Adrenal gland (tissue), 19 donors: ENCODE measurements at places on chromosomes 11 and 22. TPM values are rescaled to one million over a fixed set of nuclear protein-coding genes. Genes with fewer than 3 reads are reported as not detected.

The C11orf91 gene
- polyA plus RNA-seq, result 0.27 TPM

The ELMOD1 gene
- polyA plus RNA-seq, result 0.64 TPM

The SYCE3 gene
- polyA plus RNA-seq, result not detected

The OR1S2 gene
- not detected for polyA plus RNA-seq

The RAG2 gene
- not detected for polyA plus RNA-seq

The SMC1B gene
- not detected for polyA plus RNA-seq

The PLAAT2 gene
- not detected for polyA plus RNA-seq

The KCNK4 gene
- 0.10 TPM for polyA plus RNA-seq

The VWA5A gene
- polyA plus RNA-seq, result 26.4 TPM

The OR8D4 gene
- not detected for polyA plus RNA-seq

The GTSE1 gene
- 0.80 TPM for polyA plus RNA-seq

The RIBC2 gene
- 0.16 TPM for polyA plus RNA-seq

The CDC42BPG gene
- 7.4 TPM for polyA plus RNA-seq

The MMP13 gene
- not detected for polyA plus RNA-seq

- DNase-seq, result no peak
Measured at GRCh38 chr11:93984196-93984567, 37.0 kb upstream of the HEPHL1 start.

GRCh38 chr11:33420959-33421566 lies 163.9 kb downstream of the HIPK3 start:
- DNase-seq, result no peak

DNA sequence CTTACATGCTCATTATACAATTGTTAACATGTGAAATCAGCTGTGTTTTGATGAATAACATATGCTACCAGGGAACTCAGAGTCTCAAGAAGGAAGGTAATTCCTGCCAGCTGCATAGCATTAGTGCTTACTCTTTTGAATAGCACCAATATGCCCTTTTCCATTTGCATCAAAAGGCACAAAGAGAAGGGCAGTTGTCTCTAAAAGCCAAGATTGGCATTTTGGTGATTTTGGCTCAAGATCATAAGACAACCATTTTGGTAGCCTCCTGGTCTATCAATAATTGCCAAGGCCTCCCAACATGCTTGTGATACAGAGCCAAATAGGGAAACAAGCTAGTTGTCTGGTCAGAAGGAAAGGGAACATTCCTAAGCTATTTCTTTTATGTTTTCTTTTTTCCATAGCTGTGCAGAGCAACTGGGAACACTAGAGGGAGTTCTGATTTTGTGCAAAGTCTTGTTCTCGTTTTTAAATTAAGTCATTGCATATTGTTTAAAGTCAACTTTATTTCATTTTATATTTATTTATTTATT lies 416.7 kb upstream of the CHORDC1 start:
- DNase-seq, result no peak

- DNase-seq, result no peak
Measured at GRCh38 chr11:107265591-107266121, 192.0 kb downstream of the CWF19L2 start.

GRCh38 chr22:46068593-46069491 lies 81.5 kb upstream of the PPARA start:
- peak; percentile 46 for DNase-seq

DNA sequence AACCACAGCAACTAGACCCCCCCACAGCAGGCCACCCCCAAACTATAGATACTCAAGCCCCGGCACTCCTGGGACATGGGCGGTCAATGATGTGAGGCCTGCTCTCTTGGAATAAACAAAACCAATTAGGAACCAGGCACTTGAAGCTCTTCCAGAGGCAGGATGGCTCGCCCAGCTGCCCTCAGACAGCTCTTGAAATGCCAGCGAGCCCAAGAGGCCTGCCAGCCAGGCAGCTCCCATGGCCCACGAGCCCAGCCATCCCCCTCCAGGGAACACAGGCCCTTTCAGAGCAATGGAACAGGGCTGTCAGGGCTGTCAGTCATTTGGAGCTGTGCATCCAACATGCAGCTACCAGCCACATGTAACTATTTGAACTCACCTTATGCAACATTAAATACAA lies 34.0 kb upstream of the TFIP11 start:
- no peak for DNase-seq

DNA sequence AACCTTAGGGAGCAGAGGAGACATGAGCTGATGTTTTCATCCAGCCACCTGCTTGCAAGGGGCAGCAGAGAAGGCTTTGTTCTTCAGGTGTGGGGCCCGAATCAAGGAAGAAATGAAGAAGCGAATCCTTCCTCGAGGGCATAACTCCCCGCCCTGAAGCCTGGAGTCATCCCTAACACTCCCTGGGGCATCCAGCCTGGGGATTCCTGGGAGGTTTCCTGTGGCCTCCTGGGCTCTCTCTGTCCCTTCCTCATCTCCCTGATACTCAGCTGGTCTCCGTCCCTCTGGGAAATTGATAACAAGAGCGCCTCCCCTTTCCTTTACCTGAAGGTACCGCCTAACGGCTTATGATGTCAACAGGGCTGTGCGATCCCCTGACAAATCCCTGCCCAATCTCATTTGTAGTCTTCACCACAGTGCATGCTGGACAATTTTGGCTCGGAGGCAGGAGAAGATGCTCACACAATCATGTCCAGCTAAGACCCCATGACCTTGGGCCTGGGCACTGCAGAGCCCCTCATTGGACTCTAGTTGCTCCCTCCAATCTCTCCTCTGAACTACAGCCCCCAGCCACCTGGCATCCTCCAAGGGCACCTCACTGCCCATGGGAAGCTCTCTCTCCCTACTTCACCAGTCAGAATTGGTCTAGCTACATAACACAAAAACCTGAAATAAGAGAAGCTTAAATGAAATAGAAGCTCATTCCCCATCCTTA lies 80.6 kb upstream of the RTL6 start:
- DNase-seq, result no peak

DNA sequence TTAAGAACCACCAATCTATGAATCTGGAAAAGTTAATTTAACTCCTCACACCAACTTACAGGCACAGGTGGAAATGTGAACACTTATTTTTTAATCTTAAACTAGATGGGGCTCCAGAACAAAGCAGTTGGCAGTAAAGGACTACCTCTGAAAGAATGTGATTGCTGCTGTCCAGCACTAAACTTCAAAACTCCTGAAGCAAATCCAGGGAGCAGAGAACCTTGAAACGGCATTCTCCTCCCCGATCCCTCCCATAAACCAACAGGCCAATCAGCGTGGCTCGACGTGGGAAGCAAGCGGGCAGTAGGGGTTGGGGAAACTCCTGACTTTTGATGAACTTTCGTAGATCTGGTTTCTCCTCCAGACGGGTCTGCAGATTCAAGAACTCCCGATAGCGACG lies 5.0 kb downstream of the SNX19 start:
- DNase-seq, result no peak

- DNase-seq, result no peak
Measured at GRCh38 chr11:107573438-107573837, 7.9 kb upstream of the ALKBH8 start.

GRCh38 chr22:47333625-47334024 lies 571.2 kb downstream of the TBC1D22A start:
- DNase-seq, result no peak

DNA sequence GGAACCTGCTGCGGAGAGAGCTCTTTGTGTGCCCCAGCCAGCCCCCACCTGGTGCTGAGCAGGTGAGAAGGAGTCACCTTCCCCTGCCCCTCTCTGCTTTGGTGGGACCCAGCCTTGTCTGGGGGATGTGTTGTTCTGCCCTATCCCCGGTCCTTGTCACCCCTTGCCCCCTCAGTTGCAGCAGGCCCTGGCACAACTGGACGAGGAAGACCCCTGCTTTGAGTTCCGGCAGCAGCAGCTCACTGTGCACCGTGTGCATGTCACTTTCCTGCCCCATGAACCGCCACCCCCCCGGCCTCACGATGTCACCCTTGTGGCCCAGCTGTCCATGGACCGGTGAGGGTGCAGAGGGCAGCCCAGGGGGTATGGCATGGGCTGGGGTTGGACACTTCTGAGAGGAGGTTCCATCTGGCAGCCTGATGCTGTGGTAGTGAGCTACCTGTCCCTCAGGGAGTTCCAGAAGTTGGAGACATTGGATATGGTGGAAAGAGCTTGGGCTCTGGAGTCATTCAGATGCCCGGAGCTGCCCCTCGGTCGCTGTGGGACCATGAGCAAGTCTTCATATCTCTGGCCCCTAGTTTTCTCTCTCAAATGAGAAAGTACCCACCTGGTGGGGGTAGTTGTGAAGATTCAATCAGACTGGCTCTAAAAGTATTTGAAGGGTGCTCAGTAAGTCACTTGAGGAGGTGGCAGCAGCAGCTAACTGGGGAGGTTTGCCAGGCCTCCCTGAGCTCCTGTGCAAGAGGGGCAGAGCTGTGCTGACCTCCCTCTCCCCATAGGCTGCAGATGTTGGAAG lies 4.3 kb downstream of the LARGE2 start:
- DNase-seq, result no peak

GRCh38 chr22:47083379-47083986 lies 321.0 kb downstream of the TBC1D22A start:
- DNase-seq, result peak; percentile 13

- no peak for DNase-seq
Measured at GRCh38 chr11:68940651-68941323, 37.1 kb downstream of the IGHMBP2 start.

DNA sequence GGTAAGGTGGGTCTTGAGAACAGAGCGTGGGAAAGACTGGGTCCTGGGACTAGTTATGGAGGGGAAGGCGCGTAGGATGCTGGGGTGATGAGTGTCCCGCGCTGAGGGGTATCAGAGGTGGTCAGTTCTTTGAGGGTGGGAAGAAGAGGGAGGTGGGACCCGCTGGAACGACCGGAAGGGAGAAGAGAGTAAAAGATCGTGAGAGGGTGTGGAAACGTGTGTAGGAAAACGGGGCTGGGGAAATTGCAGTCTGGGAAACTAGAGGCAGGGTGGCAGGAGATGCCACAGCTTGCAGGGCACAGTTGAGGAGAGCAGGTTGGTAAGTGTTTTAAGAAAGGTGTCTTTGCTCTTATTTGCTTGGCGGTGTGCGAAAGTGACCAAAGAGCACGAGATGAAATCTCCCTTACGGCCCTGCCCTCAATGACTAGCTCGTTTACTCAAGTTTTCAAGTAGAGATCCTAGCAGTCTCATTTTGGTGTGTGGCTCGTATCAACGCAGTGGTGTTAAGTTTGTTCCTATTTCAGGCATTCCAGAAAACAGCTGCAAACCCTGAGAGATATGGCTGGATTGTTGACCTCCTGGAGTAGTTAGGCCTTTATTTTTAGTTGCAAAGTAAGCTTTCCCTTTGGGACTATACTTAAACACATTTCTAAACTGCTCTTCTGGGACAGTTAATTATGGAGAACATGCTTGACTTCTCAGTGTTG lies 615 bp downstream of the STT3A start:
- no peak for DNase-seq

GRCh38 chr11:1742371-1742770 lies 8.0 kb downstream of the IFITM10 start:
- no peak for DNase-seq

DNA sequence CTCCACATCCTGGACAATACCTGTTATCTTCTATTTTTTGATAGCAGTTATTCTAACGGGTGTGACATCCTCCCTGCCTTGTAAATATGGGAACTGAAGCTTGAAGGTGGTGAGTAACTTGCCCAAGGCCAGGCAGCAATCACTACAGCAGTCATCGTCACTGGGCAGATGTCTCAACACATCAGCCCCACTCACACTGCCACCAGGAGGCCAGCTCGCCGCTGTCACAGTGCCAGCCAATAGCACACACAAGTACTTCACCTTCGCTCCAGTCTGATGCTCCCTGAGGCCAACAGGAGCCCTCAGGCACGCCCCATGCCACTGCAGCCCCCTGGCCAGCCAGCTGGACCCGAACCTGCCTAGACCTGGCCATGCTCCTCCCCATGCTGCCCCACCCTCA lies 4.9 kb upstream of the TTLL1 start:
- peak; percentile 85 for DNase-seq

DNA sequence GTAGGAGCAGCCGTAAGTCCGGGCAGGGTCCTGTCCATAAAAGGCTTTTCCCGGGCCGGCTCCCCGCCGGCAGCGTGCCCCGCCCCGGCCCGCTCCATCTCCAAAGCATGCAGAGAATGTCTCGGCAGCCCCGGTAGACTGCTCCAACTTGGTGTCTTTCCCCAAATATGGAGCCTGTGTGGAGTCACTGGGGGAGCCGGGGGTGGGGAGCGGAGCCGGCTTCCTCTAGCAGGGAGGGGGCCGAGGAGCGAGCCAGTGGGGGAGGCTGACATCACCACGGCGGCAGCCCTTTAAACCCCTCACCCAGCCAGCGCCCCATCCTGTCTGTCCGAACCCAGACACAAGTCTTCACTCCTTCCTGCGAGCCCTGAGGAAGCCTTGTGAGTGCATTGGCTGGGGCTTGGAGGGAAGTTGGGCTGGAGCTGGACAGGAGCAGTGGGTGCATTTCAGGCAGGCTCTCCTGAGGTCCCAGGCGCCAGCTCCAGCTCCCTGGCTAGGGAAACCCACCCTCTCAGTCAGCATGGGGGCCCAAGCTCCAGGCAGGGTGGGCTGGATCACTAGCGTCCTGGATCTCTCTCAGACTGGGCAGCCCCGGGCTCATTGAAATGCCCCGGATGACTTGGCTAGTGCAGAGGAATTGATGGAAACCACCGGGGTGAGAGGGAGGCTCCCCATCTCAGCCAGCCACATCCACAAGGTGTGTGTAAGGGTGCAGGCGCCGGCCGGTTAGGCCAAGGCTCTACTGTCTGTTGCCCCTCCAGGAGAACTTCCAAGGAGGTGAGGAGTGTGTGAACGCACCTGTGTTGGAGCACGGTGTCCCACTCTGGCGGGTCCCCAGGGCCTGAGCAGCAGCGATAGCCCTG lies at the start of gene TAGLN:
TSS of gene TAGLN (plus strand) at position 318 of the 863 bp plus-strand sequence. CDS start 3,644 bp downstream, outside the sequence.
- peak; percentile 86 for DNase-seq

DNA sequence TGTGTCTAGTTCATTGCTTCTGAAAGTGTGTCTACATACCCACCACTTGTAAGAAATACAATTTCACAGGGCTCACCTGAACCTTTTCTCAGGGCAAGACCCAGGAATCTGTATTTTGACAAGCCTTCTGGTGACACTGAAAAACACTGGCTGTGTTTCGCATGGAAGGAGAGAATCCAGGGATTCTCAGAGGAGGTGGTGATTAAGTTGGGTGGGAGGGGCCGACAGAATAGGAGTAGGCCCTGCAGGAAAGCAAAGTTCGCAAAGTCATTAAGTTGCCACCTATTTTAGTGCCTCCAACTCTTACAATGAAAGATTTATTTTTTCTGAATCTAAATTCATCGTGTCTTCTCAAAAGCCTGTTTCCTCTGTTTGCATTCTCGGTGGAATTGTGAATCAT lies 186.8 kb downstream of the FAT3 start:
- no peak for DNase-seq

DNA sequence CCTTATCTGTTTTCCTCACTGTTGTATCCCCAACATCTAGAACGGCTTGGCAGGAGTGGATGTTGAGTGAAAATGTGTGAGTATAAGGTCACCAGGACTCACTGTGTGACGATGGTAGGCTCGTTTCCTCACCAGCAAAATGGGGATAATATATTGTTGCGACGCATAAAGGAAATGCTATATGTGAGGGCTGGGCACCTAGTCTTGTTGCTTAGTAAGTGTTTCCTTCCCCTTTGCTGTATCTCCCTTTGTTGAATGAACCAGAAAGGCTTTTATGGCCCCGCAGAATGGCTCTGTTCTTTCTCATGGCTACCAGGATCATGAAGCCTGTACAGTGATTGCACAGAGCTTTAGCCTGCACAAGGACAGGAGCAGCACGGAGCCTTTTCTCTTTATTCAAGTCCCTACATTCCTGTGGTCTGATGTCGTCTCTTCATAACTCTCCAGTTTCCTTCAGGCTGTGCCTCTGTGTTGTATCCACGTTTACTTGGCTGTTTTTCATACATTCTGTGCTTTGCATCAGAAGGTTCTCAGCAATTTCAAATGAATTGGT lies 5.4 kb downstream of the TNRC6B start:
- DNase-seq, result no peak
